ENCODE measurements at places on chromosomes 1 and 21. TPM values are rescaled to one million over a fixed set of nuclear protein-coding genes. Genes with fewer than 3 reads are reported as not detected.

GRCh38 chr1:3029991-3030662, 8.9 kb downstream of the ACTRT2 start:
- DNase-seq, result no peak

DNA sequence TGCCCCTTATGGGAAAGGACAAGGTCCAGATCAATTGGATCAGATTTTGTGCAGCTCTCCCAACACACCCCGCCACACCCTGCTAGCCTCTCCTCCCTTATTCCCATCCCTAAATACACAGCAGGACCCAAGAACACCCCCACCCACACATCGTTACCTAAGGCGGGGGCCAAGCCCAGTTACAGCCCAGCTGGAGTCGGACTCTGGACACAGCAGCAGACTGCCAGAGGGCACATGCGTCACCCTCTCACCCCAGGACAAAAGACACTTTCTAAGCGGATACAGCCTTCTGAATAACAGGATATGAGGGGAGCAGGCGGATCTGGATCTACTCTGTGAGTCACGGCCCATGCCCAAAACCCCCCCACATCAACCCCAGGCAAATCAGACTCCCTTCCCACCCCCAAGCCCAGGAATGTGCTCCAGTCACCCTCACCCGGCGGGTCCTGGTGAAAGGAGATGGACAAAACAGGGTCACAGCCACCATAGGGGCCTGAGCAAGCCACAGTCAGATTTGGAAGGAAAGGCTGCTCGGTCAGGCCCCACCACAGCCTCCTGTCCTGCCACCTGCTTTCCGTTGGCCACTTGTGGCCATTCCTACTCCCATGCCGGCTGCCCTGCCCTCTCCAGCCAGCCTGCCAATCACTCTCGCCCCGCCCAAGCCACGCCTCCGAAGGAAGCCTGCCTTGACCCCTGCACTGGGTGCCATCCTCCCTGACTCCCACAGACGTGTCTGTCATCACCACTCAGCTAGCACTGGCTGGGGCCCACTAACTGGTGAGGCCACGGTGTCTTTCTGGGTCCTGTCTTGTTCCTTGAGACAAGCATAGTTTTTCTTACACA, 4.0 kb downstream of the S100A16 start:
- DNase-seq, result no peak

HRNR gene
- total RNA-seq, result not detected

DNA sequence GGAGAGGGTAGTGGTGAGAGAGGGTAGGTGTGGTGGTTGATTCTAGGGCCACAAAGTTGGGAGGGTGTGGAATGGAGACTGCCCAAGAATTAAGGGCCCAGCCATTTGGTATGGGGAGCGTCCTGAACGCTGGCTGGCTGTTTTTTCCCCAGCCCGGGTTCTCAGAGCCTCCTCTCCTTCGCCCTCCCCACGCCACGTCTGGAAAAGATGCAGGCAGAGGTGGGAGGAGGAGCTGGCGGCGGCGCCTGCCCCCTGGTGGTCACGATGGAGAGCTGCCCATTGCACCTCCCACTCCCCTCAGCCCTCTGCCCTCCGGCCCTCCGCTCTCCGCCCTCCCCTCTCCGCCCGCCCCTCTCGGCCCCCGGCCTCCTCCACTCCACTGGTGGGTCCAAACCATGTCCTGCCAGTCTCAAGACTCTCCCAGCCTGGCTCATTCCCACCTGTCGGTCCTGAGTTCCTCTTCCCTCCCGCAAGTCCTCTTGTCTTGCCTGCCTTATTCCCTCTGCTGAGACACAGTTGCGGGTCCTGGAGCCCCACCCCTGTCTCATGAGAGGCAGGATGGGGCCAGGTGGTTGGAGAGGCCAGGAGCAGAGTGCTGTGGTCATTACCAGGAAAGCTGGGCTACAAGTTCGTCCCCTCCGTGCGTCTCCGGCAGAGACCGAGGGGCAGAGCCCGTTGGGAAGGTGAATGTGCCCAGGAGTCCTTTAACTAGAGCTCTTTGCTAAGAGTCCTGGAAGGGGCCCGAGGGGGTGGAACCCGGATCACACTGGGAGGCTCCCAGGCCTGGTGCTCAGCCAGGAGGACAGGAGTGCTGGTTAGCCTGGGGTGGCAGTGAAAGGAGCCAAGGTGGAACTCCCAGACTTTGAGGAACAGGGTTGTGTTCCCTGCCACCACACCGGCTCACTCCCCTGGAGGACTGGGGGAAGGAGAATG, 22.6 kb downstream of the ETNK2 start:
- DNase-seq, result peak; percentile 86

Data from activated CD4-positive, alpha-beta T cell treated with anti-CD3 and anti-CD28 coated beads, Interleukin-2, amount 10 ng/mL, durations not matched to agents 24 days and 14 days (primary cell).